ENCODE measurements at places on chromosomes 12 and 14.

DNA sequence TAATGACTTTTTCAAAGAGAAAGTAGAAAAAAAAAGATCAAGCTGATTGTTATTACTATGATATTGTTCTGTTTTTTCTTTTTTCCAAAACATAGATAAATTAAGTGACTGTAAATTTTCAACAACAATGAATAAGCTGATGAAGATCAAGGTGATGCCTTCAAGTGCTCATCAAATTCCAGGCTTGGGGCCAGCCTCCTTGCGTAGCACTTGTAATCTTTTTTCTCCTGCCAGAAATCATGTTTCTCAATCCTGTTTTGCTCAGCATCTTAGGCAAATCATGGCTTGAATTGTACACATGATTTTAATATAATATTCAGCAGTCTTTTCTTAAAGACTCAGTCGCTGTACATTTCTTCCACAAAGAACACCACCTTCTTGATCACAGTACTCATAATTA is 333.2 kb downstream of the NPAS3 start:
- DNase-seq: no peak

- DNase-seq: no peak
Observed at GRCh38 chr12:51087818-51088217, 4.4 kb upstream of the CSRNP2 start.

- no peak for DNase-seq
Observed at GRCh38 chr12:96403870-96404269, 3.6 kb upstream of the CDK17 start.

- no peak for DNase-seq
Observed at GRCh38 chr12:31951939-31952338, 7.3 kb upstream of the RESF1 start.

DNA sequence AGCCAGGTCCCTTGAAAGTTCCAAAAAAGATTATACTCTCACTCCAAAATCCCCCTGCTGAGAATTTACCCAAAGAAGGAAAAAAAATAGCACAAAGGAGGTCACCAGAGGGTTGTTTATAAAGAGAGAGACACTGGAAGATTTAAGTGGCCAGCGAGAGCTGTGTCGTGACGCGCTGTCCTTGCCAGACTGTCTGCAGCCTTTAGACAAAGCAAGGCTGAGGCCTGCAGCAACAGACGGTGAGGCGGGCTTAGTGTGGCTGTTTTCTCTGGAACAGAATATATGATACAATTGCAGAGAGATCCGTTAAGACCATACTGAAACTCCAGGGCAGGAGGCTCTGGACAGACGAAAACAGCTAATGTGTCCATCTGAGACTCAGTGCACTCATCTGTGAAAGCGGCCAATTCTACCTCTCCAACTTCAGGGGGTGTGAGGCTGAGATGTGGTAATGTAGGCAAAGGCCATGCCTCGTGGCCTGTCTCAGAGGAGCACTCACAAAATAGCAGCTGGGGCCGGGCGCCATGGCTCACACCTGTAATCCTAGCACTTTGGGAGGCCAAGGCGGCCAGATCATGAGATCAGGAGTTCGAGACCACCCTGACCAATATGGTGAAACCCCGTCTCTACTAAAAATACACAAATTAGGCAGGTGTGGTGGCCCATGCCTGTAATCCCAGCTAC is 36.2 kb downstream of the ANAPC7 start:
- no peak for DNase-seq

DNA sequence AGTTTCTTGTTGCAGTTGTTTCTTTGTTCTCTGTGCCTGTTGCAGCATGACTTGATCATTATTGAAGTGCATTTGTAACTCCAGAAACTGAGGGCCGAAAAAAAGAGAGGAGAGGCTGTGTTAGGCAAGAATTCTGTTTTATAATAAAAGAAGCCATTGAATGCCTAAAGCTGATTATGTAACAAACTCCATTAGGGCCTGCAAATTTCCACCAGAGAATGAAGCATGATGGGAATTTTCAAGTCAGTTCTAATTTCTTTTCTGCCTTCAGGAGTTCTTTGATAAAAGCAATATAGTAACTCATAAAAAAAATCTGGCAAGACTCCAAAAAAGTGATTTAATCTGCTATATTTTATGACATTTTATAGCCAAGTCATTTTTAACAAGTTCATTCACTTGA is 156.7 kb upstream of the RASSF8 start:
- DNase-seq: no peak

DNA sequence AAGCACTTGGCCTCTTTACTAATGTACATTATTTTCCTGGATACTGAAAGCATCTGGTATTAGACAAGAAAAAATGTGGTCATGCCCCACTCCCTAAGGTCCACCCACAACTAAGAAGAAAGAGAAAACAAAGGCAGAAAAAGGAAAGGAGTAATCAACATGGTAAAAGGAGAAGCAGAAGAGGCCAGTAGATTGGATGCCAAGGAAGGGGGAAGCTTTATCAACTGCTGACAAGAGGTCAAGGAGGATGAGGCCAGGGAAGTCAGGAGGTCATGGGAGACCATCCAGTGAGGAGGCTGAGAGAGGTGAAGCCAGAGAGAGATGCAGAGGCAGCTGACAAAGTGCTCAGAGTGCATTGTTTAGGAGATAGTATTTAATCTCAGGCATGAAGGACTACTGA is 383.5 kb downstream of the ZFP36L1 start:
- no peak for DNase-seq

DNA sequence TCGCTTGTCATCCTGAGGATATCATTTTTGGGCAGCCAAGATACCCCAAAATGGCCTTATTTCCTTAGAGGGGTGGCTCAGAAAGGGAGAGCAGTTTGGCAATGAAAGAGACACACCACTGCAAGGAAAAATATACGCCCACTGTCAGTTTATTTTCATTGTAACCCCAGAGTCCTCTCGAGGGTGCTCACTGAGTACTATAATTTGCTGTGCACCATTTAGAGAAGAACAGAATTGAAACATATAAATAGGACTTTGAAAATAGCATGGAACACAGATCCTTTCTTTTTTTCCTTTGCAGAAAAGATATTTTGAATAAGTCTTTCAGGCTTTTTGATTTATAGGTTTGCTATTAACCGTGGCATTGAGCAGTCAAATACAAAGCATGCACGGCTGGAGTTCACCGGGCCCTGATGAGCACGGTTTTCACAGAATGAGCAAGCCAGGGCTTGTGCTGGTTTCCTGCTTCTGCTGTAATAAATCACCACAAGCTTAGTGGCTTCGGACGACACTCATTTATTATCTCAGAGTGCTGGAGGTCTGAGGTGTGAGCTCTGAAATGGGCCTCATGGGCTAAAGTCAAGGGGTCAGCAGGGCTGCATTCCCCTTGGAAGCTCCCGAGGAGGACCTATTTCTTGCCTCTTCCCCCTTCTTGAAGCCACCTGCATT is 152.3 kb downstream of the ZNF664 start:
- no peak for DNase-seq
